HT-29 (cell line): ENCODE measurements at places on chromosomes 12 and 14.
A peak's percentile ranks its signal among the peaks of the same experiment; 100 is the strongest.

DNA sequence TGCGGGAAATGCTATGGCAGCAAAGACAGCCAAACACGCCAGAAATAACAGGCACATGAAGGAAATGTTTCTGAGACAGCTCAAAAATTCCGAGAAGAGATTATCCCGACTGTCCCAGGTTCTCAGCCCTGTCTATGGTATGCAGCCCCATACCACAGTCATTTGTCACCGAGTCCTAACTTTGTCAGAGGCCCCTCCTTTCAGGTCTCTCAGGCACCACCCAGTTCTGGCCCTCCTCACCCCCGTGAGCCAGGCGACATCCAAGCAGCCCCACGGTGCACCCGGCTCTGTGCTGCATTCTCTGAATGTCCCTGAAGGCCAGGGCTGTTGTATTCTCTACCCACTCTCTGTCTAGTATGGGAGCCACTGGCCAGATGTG, 24.0 kb downstream of the SSH1 start:
- DNase-seq, result no peak

GRCh38 chr14:50311337-50311971, 575 bp downstream of the L2HGDH start:
- peak; percentile 75 for DNase-seq

GRCh38 chr14:65228436-65228835, 126.1 kb upstream of the MAX start:
- DNase-seq, result no peak

- DNase-seq, result no peak
These were observed 92.7 kb downstream of the DIP2B start for GRCh38 chr12:50597200-50598195.

DNA sequence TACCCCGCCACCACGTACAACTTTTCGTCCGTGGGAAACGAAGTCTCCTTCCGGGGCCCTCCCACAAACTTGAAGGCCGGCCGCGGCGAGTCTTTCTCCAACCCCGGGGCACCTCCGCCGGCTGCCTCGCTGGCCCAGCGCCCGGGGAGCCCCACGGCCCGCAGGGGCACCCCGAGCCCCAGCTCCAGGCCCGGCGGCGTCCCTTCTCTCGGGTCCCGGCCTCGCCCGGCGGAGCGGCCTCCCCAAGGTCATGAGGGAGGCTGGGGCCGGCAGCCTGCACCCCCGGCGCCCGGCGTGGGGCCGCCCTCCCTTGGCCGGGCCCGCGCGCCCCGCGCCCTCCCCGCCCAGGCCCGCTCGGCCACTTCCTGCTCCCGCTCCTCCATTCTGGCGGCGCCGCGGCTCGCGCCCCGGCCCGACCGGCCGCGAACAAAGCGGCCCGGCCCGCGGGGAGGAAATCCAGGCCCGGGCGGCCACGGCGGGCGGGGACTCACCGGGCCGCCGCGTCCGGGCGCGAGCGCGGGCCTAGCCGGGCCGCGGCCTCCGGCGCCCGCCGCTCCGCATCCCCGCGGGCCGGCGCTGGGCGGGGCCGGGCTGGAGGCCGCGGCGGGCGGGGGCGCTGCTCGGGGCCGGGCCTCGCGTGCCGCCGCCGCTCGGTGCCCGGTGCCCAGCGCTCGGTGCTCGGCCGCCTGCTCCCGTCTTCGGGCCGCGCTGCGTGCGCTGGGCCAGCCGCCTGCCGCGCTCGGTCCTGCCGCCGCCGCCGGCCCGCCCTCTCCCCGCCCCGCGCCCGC, at the start of gene AKT1:
AKT1 (minus strand) TSS at position 756 of the 788 bp plus-strand sequence. CDS start 3,105 bp downstream, outside the sequence.
- DNase-seq, result no peak

GRCh38 chr14:42927313-42927712, 1320.6 kb downstream of the LRFN5 start:
- DNase-seq, result no peak

- peak; percentile 12 for DNase-seq
These were observed 103.1 kb downstream of the UNC79 start for GRCh38 chr14:93533842-93534241.

- DNase-seq, result no peak
These were observed 225.4 kb downstream of the BTG1 start for GRCh38 chr12:91920276-91920675.
